Activated CD8-positive, alpha-beta memory T cell treated with anti-CD3 and anti-CD28 coated beads, Interleukin-2, amount 10 ng/mL, durations not matched to agents 7 days and 5 days (primary cell): ENCODE measurements at places on chromosomes 2 and 18. TPM values are rescaled to one million over a fixed set of nuclear protein-coding genes. Genes with fewer than 3 reads are reported as not detected.

RAD51AP2 gene
- not detected for total RNA-seq

PROM2 gene
- total RNA-seq, result not detected

IL1F10 gene
- total RNA-seq, result not detected

CFC1 gene
- not detected for total RNA-seq

RAMP1 gene
- total RNA-seq, result 0.64 TPM

PJVK gene
- 1.9 TPM for total RNA-seq

LHCGR gene
- not detected for total RNA-seq

ASTL gene
- 6.4 TPM for total RNA-seq

GPR45 gene
- total RNA-seq, result not detected

SCLY gene
- total RNA-seq, result 29.1 TPM

AOX1 gene
- 0.20 TPM for total RNA-seq

MOCOS gene
- 0.40 TPM for total RNA-seq

GTF2A1L gene
- not detected for total RNA-seq

PTGR3 gene
- 33.5 TPM for total RNA-seq
